Posterior cingulate gyrus (tissue), 11 donors: ENCODE measurements at places on chromosomes 3 and 15.

DNA sequence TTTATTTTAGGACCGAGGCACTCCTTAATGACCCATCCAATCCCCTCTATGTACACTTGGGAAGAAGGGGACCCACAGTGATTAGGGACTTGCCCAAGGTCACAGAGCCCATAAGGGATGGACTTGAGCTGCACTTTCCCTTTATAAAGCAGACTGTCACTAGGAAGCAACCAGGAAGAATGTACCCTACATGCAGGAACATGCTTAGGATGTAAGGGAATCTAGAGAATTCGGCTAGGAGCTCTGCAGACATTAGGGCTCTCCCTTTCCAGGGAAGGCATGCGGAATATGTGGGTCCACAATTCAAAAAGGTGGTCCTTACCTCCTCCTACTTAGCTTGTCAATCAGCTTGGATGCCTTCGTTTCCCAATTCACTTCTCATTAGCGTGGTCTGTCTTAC, 78.7 kb downstream of the TMEM266 start:
- no peak for DNase-seq

DNA sequence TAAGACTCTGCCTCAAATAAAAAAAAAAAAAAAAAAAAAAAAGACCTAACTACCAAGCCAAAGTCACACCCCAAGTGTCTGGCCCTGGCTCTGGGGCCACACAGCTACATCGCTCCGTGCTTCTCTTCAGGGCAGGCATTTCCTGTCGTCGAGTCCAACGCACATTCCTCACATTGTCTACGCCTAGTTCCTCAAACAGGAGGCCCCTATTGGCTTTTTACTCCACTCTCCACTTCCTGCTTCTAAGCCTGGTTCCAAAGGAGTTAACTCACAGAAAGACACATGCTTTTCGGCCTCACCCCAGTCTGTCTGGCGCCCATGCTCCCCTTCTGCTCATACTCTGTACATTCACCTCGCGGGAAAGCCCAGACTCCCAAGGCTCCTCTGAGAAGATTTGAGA, 28.8 kb downstream of the KNG1 start:
- DNase-seq = no peak

GRCh38 chr3:31748281-31748932, 215.7 kb downstream of the STT3B start:
- no peak for DNase-seq

GRCh38 chr3:47379411-47379899, 1.4 kb upstream of the PTPN23 start:
- no peak for DNase-seq

- DNase-seq = no peak
These were observed 78.3 kb upstream of the ZPLD1 start for GRCh38 chr3:102356506-102356905.

GRCh38 chr3:118533676-118534075, 501.0 kb downstream of the IGSF11 start:
- DNase-seq = no peak

DNA sequence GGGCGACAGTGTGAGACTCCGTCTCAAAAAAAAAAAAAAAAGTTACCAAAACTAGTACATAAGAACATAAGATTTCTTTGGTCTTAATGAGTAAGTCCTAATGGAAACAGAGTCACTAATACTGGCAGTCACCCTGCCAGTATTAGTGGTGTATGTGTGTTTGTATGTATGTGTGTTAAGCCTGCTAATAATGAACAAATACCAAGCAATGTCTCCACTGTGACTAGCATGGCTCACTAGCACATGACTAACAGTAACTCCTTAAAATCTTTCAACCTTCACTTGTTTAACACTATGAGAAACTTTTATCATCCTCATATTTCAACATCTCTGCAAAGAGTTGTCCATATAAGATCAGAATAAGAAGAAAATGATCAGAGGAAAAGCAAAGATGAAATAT, 231.0 kb upstream of the ATP11B start:
- no peak for DNase-seq

DNA sequence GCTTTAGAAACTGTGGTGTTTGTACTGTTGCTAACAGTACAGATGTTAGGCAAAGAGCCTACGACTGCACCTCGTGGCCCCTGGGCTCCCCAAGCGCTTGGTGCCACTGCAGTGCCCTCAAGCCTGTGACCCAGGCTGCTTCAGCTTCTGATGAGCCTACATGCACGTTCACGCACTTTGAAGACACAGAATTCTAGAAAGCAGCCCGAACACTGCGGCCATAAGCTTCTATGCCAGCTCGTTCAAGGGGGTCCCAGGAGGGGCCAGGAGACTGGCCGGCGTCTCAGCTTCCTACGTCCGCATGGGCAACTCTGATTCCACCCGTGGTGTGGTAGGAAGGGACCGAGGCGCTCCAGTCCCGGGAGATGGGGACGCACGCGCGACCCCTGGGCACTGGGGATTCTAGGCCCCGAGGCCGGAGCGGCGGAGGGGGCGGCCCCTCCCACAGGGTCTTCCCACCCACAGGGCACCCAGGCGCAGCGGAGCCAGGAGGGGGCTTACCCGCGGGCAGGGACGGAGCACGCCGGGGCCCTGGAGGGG, 653 bp downstream of the MYO5C start:
- DNase-seq = no peak

GRCh38 chr15:37929238-37929637, 5.2 kb upstream of the TMCO5A start:
- no peak for DNase-seq

DNA sequence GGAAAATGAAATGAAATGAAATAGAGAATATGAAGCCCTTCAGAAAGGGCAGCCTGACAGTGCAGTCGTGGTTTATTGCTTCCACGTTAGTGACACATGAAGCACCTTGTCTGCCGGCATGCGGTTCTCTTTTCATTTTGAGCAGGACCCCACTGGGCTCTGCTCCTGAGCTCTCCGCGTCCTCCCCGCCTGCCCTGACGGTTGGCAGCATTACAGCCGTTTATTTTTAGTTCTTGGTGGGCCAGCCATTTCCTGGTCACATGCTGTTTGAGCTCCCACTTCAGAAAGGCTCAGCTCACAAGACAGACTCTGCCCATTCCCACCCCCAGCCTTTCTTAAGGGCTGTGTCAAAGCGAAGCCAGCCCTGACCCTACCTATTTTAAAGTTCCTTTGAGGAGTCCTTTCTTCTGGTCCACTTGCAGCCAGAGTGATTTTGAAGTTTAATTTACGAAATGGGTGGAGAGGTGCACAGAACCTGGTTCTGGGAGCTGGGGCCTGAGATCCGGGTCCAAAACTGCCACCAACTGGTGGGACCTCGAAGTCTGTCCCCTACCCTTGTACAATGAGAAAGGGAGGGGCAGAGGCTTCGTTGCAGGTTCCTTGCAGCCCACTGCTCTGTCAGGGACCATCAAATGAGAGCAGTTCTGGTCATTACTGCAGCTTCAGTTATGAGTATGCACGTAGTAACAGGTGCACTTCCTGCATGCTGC, 60.1 kb downstream of the MGLL start:
- DNase-seq = peak; percentile 62

GRCh38 chr3:12807601-12808359, 11.3 kb downstream of the CAND2 start:
- DNase-seq = no peak

- no peak for DNase-seq
These were observed 60.7 kb downstream of the ZDHHC19 start for GRCh38 chr3:196150481-196150880.

GRCh38 chr3:24793896-24794295, 299.2 kb upstream of the THRB start:
- DNase-seq = no peak

- DNase-seq = no peak
These were observed 71.5 kb downstream of the PCOLCE2 start for GRCh38 chr3:142817356-142817755.

GRCh38 chr3:63933459-63933858, 21.3 kb upstream of the SCAANT1 start:
- DNase-seq = no peak

GRCh38 chr15:39885099-39885777, 34.8 kb downstream of the GPR176 start:
- DNase-seq = no peak

DNA sequence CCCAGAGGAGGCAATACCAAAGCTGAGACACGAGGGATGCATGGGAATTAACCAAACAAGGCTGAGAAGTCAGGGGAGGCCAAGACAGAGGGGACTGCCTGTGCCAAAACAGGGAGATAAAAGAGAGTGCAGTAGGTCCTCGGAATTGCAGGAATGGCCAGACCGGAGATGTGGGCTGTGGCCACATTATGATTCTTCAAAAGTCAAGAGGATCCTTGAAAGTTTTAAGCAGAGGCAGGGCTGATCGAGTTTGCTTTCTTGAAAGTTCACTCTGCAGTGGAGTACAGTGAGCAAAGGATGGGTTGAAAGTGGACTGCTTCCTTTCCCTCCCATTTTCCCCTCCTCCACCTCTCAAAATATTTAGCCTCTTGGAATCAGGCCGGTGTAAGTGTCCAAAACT, 73.9 kb upstream of the ADAMTS9 start:
- no peak for DNase-seq

DNA sequence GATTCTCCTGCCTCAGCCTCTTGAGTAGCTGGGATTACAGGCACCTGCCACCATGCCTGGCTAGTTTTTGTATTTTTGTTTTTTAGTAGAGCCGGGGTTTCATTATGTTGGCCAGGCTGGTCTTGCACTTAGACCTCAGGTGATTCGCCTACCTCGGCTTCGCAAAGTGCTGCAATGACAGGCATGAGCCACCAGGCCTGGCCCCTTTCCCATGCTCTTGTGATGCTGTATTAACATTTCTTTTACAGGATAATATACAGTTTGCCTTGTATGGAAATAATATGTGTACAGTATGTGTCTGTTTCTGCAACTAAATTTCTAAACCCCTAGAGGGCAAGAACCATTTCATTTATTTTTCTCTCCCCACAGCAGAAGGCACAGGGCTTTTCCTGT, 37.8 kb downstream of the SCG5 start:
- DNase-seq = no peak

- no peak for DNase-seq
These were observed 439.2 kb downstream of the CNTN6 start for GRCh38 chr3:1531981-1532380.

DNA sequence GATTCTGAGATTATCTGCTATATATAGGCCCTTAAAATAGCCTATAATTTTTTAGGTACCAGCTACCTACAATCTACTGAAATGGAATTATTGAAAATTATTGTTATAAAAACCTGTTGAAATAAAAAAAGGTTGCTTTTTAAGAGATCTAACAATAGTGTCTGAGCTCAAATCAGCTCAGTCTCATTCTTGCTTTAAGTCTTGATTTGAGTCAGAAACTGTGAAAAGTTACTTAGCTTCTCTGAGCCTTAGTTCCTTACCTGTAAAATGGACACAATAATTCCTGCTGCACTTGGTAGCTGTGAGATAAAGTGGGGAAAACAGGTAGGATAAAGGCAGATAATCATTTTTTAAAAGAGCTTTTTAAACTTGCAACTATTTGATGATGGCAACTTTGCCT, 118.8 kb upstream of the UBE2E2 start:
- DNase-seq = no peak

DNA sequence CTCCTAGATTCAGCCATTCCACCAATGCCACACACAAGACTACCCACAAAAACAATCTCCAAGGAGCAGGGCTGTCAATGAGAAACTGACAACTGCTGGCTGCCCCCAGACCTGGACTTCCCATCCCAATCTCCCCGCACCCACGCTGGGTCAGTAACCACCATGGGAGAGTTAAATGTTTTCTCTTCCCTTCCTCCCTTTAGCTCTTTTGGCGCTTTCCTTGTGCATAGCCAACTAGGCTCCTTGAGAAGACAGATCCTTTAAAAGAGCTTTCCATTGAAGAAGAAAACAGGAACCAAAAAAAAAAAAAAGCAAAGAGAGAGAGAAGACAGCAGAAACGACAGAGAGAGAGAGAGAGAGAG, 8.3 kb downstream of the BCL6 start:
- DNase-seq = no peak

- DNase-seq = peak; percentile 7
These were observed 84.9 kb downstream of the TBC1D2B start for GRCh38 chr15:77992356-77993222.

GRCh38 chr15:75199357-75199940, 2.2 kb upstream of the C15orf39 start:
- DNase-seq = no peak

DNA sequence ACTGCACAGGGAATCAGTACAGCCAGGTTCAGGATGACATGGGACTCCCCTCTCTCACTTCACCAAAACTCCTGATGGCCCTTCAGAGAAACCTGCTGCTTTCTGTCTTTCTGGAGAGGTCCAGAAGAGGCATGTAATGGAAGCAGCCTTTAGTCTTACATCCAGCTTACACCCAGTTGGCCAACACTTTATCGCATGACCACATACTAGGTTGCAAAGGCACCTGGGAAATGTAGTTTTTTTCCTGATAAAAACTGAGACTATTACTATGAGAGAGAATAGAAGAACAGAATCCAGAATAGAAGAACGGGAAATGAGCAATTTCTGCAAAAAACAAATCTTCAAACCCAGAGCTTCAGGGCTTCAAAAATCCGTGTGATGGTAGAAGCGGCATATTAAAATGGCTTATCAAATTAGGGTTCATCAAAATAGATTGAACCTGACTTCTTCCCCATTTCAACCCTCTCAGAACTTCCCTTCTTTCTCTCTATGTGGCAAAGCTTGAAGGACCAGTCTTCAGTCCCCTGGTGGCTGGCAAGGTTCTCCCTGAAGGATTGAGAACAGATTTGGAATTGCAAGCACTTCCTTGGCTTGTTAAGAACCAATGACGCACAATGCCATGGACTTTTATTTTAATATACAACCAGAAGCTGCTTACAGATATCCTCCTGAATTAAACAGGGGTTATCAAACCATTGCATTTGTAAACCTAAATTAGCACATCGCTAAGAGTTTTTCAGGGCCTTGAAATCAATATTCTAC, 34.4 kb downstream of the CORO2B start:
- no peak for DNase-seq

DNA sequence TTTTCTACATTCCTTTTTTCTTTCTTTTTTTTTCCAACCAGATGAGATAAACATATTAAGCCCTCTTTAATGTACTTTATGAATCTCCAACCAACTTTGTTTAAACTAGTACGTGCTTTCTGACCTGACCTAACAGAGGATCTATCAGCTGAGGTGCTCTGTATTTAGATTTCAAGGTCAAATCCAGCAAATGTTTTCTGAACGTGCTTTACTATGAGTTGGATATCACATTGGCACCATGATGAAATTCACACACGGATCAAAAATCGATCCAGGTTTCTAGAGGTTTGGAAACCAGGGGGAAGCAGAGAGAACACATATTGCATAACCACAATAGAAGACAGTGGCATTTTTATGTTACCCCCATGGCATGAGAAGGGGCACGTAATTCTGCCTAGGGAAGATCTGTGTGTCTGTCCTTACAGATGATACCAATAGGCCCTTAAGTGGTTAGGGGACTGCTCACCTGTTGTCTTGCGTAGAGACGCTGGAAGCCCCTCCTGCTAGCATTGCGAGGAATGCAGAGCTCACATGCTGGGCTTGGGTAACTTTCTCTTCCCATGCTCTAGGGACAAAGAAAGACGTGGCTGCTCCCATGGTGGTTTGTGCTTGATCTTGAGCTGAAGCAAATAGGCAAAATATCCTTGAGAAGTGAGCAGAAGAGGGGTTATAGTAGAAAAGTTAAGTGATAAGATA, 59.3 kb upstream of the ABHD10 start:
- no peak for DNase-seq
